ENCODE measurements at places on chromosomes 4 and X. TPM values are rescaled to one million over a fixed set of nuclear protein-coding genes. Genes with fewer than 3 reads are reported as not detected.

The EDA2R gene
- total RNA-seq, result 27.8 TPM

The FAAH2 gene
- total RNA-seq, result not detected

The GATA1 gene
- not detected for total RNA-seq

The MAGEA9B gene
- not detected for total RNA-seq

The PDGFRA gene
- 0.98 TPM for total RNA-seq

The RRAGB gene
- 12.3 TPM for total RNA-seq

The CHIC2 gene
- total RNA-seq, result 29.6 TPM

The SCML2 gene
- 4.2 TPM for total RNA-seq

The OPRPN gene
- total RNA-seq, result not detected

The CSTF2 gene
- total RNA-seq, result 32.3 TPM

The FAM114A1 gene
- 208 TPM for total RNA-seq

The VSIG1 gene
- not detected for total RNA-seq

The LEF1 gene
- total RNA-seq, result 10.8 TPM

The ZNF157 gene
- total RNA-seq, result not detected

The ANXA3 gene
- total RNA-seq, result not detected

The ARAP2 gene
- not detected for total RNA-seq

The CITED1 gene
- 0.17 TPM for total RNA-seq

The PCDH10 gene
- total RNA-seq, result 1.0 TPM

The BMP3 gene
- total RNA-seq, result under 0.01 TPM

The ADH7 gene
- not detected for total RNA-seq

The RNF175 gene
- total RNA-seq, result not detected

The GABRB1 gene
- not detected for total RNA-seq

The ZCCHC18 gene
- total RNA-seq, result 0.64 TPM

The CLNK gene
- not detected for total RNA-seq

The RUFY3 gene
- 36.4 TPM for total RNA-seq

The FGA gene
- not detected for total RNA-seq

The NUDT11 gene
- total RNA-seq, result 14.1 TPM

The C4orf46 gene
- 33.8 TPM for total RNA-seq

The PQBP1 gene
- total RNA-seq, result 53.2 TPM

The SRPX gene
- total RNA-seq, result 182 TPM

The EPHA5 gene
- total RNA-seq, result 2.3 TPM

The FAM9B gene
- total RNA-seq, result 0.06 TPM

The C4orf50 gene
- total RNA-seq, result not detected

The AFM gene
- not detected for total RNA-seq

The ANKRD37 gene
- 14.4 TPM for total RNA-seq

The TLR10 gene
- total RNA-seq, result not detected

The ADD1 gene
- 142 TPM for total RNA-seq

The RAB33A gene
- not detected for total RNA-seq

The ADH1A gene
- not detected for total RNA-seq

The ZNF674 gene
- 6.9 TPM for total RNA-seq

The CLIC2 gene
- 0.32 TPM for total RNA-seq

The C1QTNF7 gene
- total RNA-seq, result not detected

The CT45A7 gene
- total RNA-seq, result not detected

The EXOC1L gene
- total RNA-seq, result not detected

The SSX5 gene
- not detected for total RNA-seq

The ARHGEF38 gene
- total RNA-seq, result not detected

The S100P gene
- not detected for total RNA-seq

The NWD2 gene
- not detected for total RNA-seq

The SCOC gene
- total RNA-seq, result 86.6 TPM

The VCX3B gene
- total RNA-seq, result not detected

The HTRA3 gene
- total RNA-seq, result 116 TPM

The NAP1L3 gene
- 0.86 TPM for total RNA-seq

The UNC5C gene
- 0.11 TPM for total RNA-seq

Measured in LHCN-M2 (cell line).